ENCODE measurements at places on chromosomes 6 and 20. TPM values are rescaled to one million over a fixed set of nuclear protein-coding genes. Genes with fewer than 3 reads are reported as not detected.

The GRM1 gene
- total RNA-seq, result not detected

The HLA-DPA1 gene
- total RNA-seq, result 0.89 TPM

The HLA-DOA gene
- total RNA-seq, result not detected

The KCNK16 gene
- total RNA-seq, result not detected

DNA sequence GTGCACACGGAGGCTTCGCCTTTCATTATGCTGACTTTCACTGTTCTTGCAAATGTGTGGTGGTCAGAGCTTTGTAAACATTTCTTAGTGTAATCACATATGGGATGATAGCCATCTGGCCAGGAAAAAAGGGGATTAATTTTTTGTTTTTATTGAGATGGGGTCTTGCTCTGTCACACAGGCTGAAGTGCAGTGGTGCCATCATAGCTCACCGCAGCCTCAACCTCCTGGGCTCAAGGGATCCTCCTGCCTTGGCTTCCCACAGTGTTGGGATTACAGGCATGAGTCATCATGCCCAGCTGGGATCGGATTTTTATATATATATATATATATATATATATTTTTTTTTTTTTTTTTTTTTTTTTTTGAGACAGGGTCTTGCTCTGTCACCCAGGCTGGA is 11.0 kb upstream of the TIAM2 start:
- no peak overlapping the region for H3K27ac ChIP-seq
- H3K4me1 ChIP-seq, result no peaks in the 10 kb centered on the region

- H3K27me3 ChIP-seq, result no peaks in the 10 kb centered on the region
- no peak for DNase-seq
- H3K4me3 ChIP-seq, result no peak overlapping the region
- no peaks in the 10 kb centered on the region for H3K4me1 ChIP-seq
Observed at GRCh38 chr6:138931660-138932059, 56.4 kb downstream of the REPS1 start.

DNA sequence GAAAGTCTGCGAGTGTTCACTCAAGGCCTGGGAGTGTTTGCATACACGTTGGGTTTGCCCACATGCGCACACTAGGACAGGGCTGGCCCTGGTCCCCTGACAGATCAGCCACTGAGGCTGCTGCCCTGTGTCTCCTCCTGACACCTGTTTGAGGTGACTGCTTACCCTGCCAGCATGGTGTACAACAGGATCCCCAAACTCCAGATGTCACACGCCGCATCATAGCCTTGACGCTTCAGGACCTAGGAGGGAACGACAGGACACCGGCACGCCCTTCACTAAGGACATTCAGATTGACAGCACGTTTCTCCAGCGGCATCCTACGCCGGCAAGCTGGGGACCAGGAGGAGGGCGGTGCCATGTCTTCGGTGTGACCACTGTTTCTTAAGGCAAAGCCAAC is 37.0 kb upstream of the MPC1 start:
- H3K4me1 ChIP-seq, result no peaks in the 10 kb centered on the region
- H3K27me3 ChIP-seq, result no peaks in the 10 kb centered on the region
- H3K36me3 ChIP-seq, result peaks cover 18% of the 10 kb centered on the region
- H3K27ac ChIP-seq, result no peak overlapping the region

- DNase-seq, result no peak
- H3K27me3 ChIP-seq, result no peaks in the 10 kb centered on the region
- peaks cover 34% of the 10 kb centered on the region for H3K4me1 ChIP-seq
- no peak overlapping the region for H3K27ac ChIP-seq
- H3K36me3 ChIP-seq, result no peaks in the 10 kb centered on the region
Observed at GRCh38 chr6:25315194-25316177, 36.3 kb downstream of the CARMIL1 start.

DNA sequence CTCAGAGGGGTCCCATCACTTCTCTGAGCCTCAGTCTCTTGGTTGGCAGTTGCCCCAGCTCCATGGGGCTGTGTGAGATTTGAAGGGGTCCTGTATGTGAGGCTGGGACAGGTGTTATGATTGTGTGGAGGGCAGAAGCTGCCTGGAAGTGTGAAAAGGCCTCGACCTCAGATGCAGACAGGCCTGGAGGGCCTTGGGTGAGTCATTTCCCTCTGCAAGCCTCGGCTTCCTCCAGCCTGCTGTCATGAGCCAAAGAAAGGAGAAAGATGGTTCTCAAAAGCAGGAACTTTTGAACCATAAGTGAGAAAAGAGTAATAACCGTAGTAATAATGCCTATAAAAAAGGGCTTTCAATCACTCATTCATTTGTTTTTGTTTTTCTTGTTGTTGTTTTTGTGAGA is 37.5 kb downstream of the SNAI1 start:
- DNase-seq, result peak; percentile 75
- H3K4me1 ChIP-seq, result peaks cover 26% of the 10 kb centered on the region

DNA sequence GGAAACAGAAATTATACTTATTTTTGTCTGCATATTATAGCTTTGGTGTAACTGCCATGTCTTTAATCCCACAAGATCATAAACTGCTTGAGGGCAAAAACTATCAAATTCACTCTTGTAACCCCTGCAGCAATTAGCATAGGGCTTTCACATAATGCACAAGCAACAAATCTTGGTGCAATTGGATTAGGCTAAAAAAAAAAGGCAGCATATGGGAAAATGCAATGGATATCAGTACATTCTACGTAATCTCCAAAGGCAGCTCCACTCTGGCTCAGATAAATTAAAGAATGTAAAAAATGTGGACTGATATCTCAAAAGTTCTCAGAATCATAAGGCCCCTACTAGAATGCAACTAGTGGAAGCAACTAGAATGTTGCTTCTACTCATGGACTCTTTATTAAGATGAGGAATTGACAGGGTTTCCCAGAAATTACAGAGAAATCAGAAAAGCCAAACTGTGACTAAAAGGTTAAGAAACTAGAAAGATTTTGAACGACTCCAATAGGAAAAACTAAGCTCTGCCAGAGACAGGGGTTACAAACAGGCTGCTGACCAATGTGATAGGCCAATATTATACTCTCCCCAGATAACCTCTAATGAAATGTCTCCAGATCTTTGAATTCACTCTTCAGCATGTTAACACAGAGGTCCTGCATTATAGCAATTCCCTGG is 55.0 kb downstream of the FILIP1 start:
- H3K36me3 ChIP-seq, result no peaks in the 10 kb centered on the region
- no peaks in the 10 kb centered on the region for H3K27me3 ChIP-seq
- no peak overlapping the region for H3K27ac ChIP-seq

GRCh38 chr20:12391099-12391498 is 473.4 kb downstream of the BTBD3 start:
- no peaks in the 10 kb centered on the region for H3K4me1 ChIP-seq
- no peak overlapping the region for H3K27ac ChIP-seq
- no peaks in the 10 kb centered on the region for H3K36me3 ChIP-seq
- DNase-seq, result no peak
